Activated T-cell treated with anti-CD3 and anti-CD28 coated beads, Interleukin-2, amount 50 U/mL, for 72 hours (primary cell): ENCODE measurements at places on chromosomes 4 and X. TPM values are rescaled to one million over a fixed set of nuclear protein-coding genes. Genes with fewer than 3 reads are reported as not detected.

Gene SLC10A6
- 0.37 TPM for total RNA-seq

Gene N4BP2
- total RNA-seq: 37.3 TPM

GRCh38 chr4:157127571-157127970 lies 51.6 kb downstream of the GLRB start:
- DNase-seq: no peak

DNA sequence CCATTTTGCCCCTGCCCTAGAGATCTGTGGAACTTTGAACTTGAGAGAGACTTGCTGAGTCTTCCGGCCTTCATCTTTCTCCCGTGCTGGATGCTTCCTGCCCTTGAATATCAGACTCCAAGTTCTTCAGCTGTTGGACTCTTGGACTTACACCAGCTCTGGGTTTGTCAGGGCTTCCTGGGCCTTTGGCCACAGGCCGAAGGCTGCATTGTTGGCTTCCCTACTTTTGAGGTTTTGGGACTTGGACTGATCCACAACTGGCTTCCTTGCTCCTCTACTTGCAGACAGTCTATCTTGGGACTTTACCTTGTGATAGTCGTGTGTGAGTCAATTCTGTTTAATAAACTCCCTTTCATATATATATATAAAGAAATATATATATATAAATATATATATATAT lies 1071.0 kb downstream of the ADGRL3 start:
- no peak for DNase-seq

GRCh38 chr4:148434075-148434773 lies 8.0 kb downstream of the NR3C2 start:
- no peak for DNase-seq

DNA sequence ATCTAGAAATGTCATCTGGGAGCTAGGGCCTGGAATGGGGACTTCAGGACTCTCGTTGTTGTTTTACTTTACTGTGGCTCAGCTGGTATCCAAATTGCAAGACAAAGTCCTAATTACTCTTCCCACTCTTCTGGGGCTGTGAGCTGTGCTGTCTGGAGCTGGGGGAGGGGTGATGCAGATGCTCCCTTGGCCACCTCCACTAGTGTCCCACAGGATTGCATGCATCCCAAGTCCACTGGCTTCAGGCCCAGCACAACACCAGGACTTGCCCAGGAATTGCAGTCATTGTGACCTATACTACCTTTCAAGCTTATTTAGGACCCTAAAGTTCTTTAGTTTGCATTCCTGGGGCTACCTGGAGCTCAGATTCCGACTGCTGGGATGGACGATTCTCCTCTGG lies 366.1 kb upstream of the FAM47C start:
- DNase-seq: no peak

- no peak for DNase-seq
Measured at GRCh38 chr4:180542445-180543100, 1700.6 kb upstream of the TENM3 start.

DNA sequence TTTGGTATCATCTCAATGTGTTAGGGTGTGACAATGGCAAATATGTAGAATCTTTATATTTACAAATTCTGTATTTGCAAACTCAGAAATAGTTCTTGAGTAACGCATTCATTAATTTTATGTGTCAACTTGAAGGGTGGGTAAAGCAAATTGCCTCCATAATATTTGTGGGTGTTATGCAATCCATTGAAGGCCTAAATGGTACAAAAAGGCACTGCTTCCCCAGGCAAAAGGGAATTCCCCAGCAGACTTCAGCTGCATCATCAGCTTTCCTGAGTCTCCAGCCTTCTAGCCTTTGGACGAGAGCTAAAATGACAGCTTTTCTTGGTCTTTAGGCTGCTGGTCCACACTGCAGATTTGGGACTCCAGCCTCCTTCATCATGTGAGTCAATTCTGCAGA lies 292.2 kb upstream of the PCDH7 start:
- no peak for DNase-seq
